ENCODE measurements at places on chromosomes 11 and 22.

GRCh38 chr11:9512370-9513019 is 51.7 kb downstream of the ZNF143 start:
- H3K27me3 ChIP-seq = no peaks in the 10 kb centered on the region
- H3K36me3 ChIP-seq = peaks cover 14% of the 10 kb centered on the region
- no peak for DNase-seq
- H3K4me1 ChIP-seq = no peaks in the 10 kb centered on the region
- no peak overlapping the region for H3K4me3 ChIP-seq

DNA sequence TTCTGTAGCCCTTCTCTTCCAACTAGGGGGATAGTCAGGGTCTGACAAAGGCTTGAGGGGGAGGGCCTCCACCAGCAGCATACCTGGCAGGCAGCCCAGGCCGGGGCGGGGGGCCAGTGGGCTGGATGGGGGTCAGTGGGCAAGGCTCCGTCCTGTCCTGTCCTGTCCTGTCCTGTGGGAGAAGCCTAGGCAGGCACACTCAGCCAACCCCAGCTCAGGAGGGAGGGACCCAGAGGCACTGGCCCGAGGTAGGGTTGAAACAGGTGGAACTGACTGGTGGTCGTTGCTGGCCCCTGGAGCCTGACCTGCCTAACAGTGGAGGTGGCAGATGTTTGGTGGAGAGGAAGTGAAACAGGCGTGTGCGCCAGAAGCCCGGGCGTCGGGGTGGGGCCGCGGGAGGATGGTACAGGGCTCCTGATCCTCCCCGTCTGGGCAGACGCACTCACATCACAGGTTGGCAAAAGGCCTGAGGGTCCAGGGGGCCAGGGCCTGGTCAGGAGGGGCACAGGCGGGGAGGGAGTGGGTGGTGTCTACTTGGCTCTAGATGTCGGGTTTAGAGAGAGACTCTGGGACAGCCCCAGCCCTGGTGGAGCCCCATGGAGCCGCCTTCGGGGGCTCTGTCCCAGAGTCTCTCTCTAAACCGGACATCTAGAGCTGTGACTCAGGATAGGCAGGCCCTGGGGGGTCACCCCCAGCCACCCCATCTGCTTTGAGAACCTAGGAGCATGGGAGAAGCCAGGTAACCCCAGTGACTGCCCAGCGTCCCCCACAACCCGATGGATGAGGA is 32.5 kb upstream of the GRAMD4 start:
- H3K27me3 ChIP-seq = no peaks in the 10 kb centered on the region
- H3K4me3 ChIP-seq = peak overlapping the region; percentile 18
- peaks cover 36% of the 10 kb centered on the region for H3K4me1 ChIP-seq
- no peak for DNase-seq

DNA sequence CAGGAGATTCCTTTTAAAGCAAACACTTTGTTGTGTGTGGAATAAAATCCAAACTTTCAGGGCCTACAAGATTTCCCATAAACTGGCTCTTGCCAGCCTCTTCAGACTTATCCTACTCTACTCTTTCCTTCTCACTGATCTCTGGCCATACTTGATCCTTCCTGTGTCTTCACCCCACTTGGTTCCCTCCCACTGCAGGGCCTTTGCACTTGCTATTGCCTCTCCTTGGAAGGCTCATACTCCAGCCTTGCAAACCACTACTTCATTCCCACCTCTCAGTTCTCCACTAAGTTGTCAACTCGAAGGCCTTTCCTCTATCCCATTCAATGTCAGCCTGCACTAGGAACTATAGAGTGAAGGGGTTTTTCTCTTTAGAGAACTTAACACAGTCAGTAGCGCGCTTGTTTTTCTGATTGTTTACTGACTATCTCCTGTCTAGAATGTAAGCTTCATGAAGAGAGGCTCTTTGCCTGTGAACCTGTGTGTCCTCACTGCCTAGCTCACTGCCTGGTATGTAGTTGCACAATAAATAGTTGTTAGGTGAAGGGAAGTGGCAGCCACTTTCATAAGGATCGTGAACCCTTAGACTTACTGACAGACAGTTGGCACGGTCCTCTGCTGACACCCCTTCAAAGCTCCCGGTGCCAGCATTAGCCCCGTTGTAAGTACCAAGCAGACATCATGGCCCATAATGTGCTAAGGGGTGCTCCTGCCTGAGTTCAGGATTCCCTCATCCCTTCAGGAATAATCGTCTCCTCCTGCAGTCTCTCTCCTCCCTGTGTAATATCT is 833 bp upstream of the ME3 start:
- no peak for DNase-seq
- H3K27me3 ChIP-seq = no peaks in the 10 kb centered on the region
- no peak overlapping the region for H3K4me3 ChIP-seq
- H3K4me1 ChIP-seq = peaks cover 56% of the 10 kb centered on the region
- peak overlapping the region; percentile 95 for H3K27ac ChIP-seq

DNA sequence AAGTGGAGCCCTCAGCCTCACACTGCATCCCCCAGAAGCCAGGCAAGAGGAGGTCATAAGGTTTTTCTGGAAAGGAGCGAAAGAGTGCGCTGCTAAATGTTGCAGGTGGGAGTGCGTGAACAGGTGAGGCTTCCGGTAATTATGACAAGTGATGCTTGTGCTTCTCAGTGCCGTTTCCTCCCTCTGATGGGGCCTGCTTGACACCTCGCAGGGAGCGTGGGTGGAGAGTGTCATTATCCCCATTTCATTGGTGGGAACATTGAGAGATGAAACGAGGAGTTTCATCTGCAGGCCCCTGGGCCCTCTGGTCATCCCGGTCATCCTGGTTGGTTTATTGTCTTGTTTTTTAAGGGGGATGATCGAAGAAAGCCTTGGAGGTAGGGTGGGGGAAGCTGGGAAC is 57.5 kb downstream of the BCR start:
- no peaks in the 10 kb centered on the region for H3K36me3 ChIP-seq
- no peak for DNase-seq
- H3K4me3 ChIP-seq = no peak overlapping the region
- H3K4me1 ChIP-seq = peaks cover 71% of the 10 kb centered on the region

- peak overlapping the region; percentile 72 for H3K27ac ChIP-seq
- no peaks in the 10 kb centered on the region for H3K36me3 ChIP-seq
- DNase-seq = no peak
- peaks cover 23% of the 10 kb centered on the region for H3K4me1 ChIP-seq
- H3K4me3 ChIP-seq = no peak overlapping the region
- no peaks in the 10 kb centered on the region for H3K27me3 ChIP-seq
Observed at GRCh38 chr11:126340960-126341606, 14.4 kb upstream of the ST3GAL4 start.

GRCh38 chr11:95715777-95716241 is 73.8 kb downstream of the FAM76B start:
- H3K4me1 ChIP-seq = no peaks in the 10 kb centered on the region
- H3K36me3 ChIP-seq = no peaks in the 10 kb centered on the region
- no peak overlapping the region for H3K27ac ChIP-seq
- no peak for DNase-seq
- no peaks in the 10 kb centered on the region for H3K27me3 ChIP-seq

DNA sequence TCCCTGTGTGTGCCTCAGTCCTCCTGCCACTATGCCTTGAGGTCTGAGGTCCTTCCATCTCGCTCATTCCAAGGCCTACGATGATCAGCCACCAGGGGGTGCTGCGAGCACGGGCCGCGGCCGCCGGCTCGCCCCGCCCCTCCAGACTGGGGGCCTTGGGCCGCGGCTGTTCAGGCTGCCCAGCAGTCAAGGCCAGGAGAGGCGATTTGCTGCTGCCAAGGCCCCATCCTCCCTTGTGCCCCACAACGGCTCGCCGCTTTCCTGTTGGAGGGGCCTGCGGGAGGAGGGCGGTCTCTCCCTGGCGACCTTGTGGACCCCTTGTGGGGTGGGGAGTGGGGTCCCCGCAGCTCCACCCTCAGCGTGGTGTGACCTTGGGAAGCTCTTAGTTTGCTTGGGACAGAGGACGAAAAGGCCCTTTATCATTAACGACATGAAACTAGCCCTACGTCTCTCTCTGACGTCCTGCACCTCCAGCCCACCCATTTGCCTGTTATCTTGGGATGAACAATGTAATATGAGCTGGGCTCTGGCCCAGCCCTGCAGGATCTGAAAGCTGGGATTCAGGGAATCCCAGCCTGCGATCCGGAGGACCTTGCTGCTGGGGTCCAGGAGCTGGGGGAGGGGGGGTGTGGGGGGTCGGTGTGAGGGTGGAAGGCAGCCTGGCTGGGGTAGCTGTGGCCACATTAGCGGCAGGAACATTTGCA is 5.3 kb upstream of the GALR3 start:
- H3K27me3 ChIP-seq = no peaks in the 10 kb centered on the region
- H3K4me1 ChIP-seq = peaks cover 25% of the 10 kb centered on the region
- DNase-seq = no peak
- no peaks in the 10 kb centered on the region for H3K36me3 ChIP-seq
- H3K4me3 ChIP-seq = peak overlapping the region; percentile 35
- no peak overlapping the region for H3K27ac ChIP-seq

DNA sequence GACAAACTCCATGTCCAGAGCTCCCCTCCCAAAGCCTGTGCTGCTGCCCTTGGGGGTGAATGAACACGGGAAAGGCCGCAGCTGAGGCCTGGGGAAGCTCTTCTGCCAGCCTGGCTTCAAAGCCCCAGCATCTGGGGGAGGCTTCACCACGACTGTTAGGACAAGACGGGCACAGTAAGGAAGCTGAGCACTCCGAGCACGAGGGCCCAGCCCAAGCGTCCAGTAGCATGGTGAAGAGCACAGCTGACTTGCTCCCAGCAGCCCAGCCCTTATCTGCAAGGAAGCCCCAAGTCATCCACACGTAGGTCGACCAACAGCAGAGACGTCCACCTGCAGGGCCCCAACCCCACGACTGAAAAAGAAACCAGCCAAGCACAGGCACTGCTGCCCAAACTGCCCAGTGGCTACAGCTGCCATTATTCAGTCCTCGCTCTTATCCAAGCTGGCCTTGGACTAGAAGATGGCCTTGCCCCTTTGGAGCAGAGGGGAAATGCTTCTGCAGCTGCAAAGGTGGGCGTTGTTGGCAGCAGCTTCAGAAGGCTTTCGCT is 62.5 kb downstream of the SHANK2 start:
- H3K4me1 ChIP-seq = no peaks in the 10 kb centered on the region
- H3K36me3 ChIP-seq = no peaks in the 10 kb centered on the region
- no peaks in the 10 kb centered on the region for H3K27me3 ChIP-seq
- no peak overlapping the region for H3K4me3 ChIP-seq
- DNase-seq = no peak
- H3K27ac ChIP-seq = no peak overlapping the region

- no peak for DNase-seq
- H3K4me3 ChIP-seq = no peak overlapping the region
- no peaks in the 10 kb centered on the region for H3K27me3 ChIP-seq
- H3K4me1 ChIP-seq = peaks cover 11% of the 10 kb centered on the region
Observed at GRCh38 chr22:41574847-41575381, 14.1 kb downstream of the CSDC2 start.

- no peaks in the 10 kb centered on the region for H3K27me3 ChIP-seq
- peaks cover 32% of the 10 kb centered on the region for H3K36me3 ChIP-seq
- no peaks in the 10 kb centered on the region for H3K4me1 ChIP-seq
- no peak for DNase-seq
Observed at GRCh38 chr11:121311373-121311772, 18.8 kb downstream of the SC5D start.

DNA sequence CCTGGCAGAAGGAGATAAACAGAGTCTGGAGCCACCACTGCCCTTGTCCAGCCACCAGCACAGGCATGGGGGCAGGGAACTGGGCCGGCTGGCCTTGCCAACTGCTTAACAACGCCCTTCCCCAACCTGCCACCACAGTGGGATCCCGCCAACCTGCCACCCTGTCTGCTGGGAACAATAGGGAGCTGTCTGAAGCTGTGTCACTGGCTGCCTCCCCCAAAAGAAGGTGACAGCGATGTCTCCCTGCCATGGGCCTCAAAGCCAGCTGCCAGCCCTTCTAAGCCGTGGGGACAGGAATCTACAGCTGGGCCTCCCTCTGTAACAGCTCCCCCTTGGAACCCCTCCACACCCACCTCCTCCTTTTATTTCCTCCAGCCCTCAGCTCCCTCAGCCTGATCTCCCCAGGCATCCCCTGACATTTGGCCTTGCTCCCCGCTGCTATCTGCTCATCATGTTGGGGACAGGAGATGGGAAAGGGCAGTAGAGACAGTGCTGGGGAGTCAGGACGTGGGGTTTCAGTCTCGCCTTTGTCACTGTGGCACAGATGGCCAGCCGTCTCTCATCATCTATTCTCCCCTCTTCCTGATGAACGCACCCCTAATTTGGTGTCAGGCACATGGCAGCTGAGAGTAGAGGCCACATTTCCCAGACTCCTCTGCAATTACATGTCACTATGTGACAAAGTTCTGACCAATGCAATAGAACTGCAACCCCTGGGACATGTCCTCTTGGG is 51.3 kb upstream of the PRDM11 start:
- H3K4me3 ChIP-seq = no peak overlapping the region
- H3K27ac ChIP-seq = no peak overlapping the region
- peaks cover 11% of the 10 kb centered on the region for H3K27me3 ChIP-seq

DNA sequence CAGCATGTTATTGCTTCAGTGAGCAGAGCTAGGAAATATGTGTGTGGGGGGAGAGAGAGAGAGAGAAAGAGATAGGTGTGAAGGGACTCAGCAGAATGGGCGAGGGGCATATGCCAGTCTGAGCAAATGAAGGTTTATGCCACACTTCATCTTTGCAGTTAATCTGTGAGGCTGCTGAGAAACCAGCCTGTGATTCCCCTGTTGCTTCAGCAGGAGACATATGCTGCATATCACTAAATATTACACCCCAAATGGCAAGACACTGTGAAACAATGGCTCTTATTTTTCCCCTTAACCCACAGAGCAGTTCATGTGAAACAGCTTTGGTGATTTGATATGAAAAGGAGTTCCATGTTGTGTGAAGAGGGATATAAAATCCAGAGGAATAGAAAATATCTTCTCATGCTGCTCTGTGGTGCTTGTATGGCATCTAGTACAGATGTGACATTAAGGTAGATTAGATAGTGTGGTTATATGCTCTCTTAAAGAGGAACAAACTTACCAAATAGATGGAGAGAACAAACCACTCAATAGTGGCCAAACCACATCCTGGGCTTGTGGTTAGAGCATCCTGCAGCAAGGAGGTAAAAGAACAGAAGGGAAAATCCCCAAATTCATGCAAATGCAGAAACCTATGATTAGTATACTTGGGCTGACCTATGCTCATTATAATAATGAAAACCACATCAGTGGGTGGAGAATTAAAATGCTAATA is 864.2 kb downstream of the FAM181B start:
- no peak overlapping the region for H3K4me3 ChIP-seq
- H3K27ac ChIP-seq = no peak overlapping the region
- H3K36me3 ChIP-seq = no peaks in the 10 kb centered on the region
- no peaks in the 10 kb centered on the region for H3K4me1 ChIP-seq
- H3K27me3 ChIP-seq = no peaks in the 10 kb centered on the region
